ENCODE measurements at places on chromosomes 6 and 20.

- DNase-seq, result no peak
These were observed 545.4 kb downstream of the ADGRB3 start for GRCh38 chr6:69180361-69181067.

DNA sequence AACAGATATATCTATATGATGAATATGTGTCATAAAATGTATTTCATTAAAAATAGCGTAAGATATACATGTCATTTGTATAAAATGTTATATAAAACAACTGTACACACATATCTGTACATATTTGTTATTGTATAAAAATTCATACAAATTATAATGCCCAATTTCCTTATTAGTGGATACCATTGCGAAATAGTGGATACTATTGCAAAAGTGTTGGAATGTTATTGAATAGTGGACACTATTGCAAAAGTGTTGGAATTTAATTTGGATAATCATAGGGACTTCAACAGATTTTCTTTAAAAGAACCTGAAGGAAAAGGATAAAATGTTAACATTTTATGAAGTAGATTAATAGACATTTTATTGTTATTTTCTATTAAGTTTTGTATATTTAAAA lies 487.4 kb downstream of the HAO1 start:
- no peak for DNase-seq

- DNase-seq, result no peak
These were observed 18.0 kb downstream of the HIVEP1 start for GRCh38 chr6:12029979-12030737.

DNA sequence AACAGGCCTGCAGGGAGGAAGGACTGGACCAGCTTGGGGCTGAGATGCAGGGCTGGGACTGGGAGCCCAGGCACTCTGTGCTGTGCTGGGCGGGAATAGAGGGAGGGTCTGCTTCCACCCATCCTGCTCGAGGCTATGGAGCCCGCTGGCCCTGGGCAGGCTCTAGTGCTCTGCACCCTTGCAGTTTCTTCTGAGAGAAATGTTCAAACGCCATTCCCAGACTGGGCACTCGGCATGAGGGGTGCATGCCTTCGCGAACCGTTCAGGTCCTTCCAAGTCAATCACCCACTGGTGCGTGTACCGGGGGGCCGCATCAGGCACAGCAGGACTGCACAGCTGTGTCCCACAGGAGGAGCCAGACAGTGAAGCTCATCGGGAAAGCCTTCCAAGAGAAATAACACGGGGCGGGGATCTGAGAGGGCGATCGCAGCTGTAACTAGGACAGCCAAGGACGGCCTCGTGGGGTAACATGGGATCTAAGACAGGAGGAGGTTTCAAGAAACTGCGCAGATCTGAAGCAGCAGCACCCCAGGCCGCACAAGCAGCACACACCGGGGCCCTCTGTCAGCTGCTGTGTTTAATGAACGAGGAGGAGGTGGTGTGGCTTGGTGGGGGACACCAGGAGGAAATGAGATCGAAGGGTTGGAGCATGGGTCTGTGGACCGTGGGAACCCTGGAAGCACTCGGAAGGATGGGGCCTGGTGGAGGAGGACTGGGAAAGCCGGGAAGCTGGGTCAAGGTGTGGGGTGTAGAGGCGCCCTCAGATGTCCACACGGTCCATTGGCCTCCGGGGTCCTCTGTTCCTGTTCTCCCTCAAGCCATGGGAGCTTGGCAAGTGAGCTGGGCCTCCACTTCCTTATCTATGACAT lies 26.1 kb upstream of the PYGB start:
- DNase-seq, result peak; percentile 68

GRCh38 chr20:40446888-40447287 lies 242.1 kb downstream of the MAFB start:
- DNase-seq, result no peak

All from right hindlimb (tissue), 1 donor.